Activated naive CD4-positive, alpha-beta T cell treated with anti-CD3 and anti-CD28 coated beads, Interleukin-2, amount 50 U/mL, for 16 hours (primary cell): ENCODE measurements at places on chromosomes 3 and 15.

- no peak for DNase-seq
These were observed 671.7 kb upstream of the ROBO1 start for GRCh38 chr3:80439490-80439889.

DNA sequence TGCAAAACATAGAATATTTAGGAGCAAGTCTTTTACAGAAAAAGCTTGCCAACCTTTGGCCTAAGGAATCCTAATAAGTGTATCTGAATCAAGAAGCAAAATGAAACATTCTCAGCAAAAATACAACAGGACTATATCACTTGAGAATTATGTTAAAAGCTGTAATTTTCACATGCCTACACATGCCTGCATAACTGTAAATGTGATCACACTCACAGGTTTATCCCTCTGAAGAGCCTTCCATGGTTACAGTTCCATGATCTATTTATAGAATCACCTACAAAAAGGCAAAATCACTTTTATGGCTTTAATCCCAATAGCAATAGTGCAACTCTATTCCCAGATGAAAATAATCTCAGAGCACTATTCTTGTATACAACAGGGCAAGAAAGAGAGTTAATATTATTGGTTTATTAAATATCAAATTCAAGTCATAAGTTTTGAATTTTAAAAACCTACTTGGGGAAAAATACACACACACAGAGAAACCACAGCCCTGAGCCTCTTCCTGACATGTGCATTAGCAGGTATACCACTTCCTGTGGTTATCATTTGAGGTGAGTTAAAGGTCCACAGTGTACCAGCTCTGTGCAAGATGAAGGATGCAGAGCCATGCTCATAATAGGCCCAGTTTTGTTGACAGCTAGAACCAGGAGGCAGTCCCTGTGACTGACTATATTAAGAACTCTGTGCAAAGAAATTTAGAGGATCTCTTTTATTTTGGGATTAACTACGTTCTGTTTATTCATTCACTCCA is 252.5 kb upstream of the TGFBR2 start:
- no peak for DNase-seq

DNA sequence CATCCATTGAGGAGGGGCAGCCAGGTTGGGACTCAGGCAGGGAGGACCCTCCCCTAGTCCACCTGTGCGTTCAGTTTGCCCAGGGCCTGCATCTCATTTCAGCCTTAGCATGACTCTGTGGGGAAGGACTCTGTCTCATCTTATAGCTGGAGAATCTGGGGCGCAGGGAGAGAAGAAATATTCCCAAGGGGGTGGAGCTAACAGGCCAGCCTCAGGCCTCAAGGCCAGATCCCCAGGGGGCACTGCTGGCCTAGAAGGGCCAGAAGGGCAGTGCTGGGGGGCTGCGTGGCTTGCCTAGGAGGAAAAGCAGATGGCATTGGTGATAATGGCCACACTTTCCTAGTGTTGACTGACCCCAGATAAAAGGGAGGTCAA is 10.9 kb downstream of the AMOTL2 start:
- no peak for DNase-seq

DNA sequence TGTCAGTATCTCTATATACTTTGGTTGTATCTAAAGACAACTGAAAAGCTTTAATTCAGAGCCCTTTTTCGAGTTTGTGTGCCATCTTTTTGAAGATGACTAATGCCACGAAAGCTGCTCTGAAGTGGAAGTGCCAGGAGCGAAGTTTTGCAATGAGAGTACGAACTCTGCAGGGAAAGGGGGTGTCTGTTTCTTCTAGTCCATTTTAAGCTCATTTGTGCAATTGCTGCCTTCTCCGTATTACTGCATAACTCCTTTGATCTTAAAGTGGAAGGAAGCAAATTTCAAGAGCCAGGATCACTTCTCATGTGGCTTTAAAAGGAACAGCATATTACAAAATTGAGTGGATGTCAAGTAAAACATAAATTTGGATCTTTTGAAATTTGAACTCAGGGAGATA is 245.3 kb downstream of the FEZF2 start:
- DNase-seq: no peak

DNA sequence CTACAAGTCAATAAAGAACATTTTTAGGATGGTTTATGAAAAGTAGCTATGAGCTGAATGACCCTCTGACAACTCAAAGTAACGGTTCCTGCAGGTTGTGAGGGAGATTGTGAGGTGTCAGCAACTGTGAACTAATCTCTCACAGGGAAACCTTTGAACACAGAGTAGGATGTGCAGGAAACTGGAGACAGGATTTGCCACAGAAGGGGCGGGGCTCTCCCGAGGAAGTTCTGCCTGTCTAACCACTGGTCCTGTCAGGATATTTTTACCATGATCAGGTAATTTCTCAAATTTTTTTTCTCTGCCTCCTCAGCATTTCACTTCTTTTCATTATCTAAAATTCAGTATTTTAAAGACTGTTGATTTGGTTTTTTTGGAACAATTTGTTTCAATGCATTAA is 33.3 kb downstream of the LEO1 start:
- no peak for DNase-seq

- peak; percentile 62 for DNase-seq
These were observed 59.2 kb upstream of the HERC1 start for GRCh38 chr15:63892794-63893441.

- DNase-seq: no peak
These were observed 79.9 kb upstream of the ZBTB20 start for GRCh38 chr3:115226844-115227445.
